GM23248 (cell line): ENCODE measurements at places on chromosomes 16 and 17. TPM values are rescaled to one million over a fixed set of nuclear protein-coding genes. Genes with fewer than 3 reads are reported as not detected.

The MT1E gene
- polyA plus RNA-seq = 329 and 352 TPM in 2 replicates

The SPNS2 gene
- polyA plus RNA-seq = 0.29 TPM in 1 of 2 replicates, not detected in the other

The FOXN1 gene
- polyA plus RNA-seq = not detected in 2 replicates

The NPIPA3 gene
- 4.5 and 5.4 TPM in 2 replicates for polyA plus RNA-seq

The SLC5A11 gene
- polyA plus RNA-seq = not detected in 2 replicates

The NPIPA5 gene
- 0.28 TPM in 1 of 2 replicates, not detected in the other for polyA plus RNA-seq

The WDR45B gene
- polyA plus RNA-seq = 87.8 and 91.6 TPM in 2 replicates

The OTOP3 gene
- not detected in 2 replicates for polyA plus RNA-seq
